ENCODE measurements at places on chromosomes 12 and 14. TPM values are rescaled to one million over a fixed set of nuclear protein-coding genes. Genes with fewer than 3 reads are reported as not detected.

DNA sequence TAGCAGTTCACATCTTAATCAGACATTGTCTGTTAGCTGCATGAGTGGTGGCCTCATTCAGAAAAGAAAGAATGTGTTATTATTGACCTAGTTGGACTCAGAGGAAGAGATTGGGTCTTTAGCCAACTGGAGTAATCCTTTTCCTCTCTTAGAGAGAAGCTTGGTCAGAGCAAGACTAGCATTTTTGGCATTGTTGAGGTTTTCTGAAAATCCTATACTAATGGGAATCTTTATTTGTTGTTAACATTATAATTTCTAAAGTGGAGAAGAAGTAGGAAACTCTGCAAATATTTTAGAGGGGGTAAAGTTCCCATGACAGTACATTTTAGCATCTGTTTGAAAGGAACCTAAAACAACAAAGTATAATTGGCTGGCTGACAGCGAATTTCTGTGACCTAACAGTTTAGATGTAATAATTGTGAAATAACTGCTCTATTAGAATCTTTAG is 9.7 kb downstream of the TOX4 start:
- peak; percentile 93 for DNase-seq

MOK gene
- 20.5 TPM for polyA plus RNA-seq

GRCh38 chr14:83764656-83765599 is 1765.0 kb upstream of the FLRT2 start:
- DNase-seq = peak; percentile 34

GRCh38 chr12:96989916-96990315 is 82.9 kb downstream of the NEDD1 start:
- DNase-seq = no peak

GRCh38 chr14:106578481-106578880 is 1052.1 kb downstream of the TMEM121 start:
- no peak for DNase-seq

DNA sequence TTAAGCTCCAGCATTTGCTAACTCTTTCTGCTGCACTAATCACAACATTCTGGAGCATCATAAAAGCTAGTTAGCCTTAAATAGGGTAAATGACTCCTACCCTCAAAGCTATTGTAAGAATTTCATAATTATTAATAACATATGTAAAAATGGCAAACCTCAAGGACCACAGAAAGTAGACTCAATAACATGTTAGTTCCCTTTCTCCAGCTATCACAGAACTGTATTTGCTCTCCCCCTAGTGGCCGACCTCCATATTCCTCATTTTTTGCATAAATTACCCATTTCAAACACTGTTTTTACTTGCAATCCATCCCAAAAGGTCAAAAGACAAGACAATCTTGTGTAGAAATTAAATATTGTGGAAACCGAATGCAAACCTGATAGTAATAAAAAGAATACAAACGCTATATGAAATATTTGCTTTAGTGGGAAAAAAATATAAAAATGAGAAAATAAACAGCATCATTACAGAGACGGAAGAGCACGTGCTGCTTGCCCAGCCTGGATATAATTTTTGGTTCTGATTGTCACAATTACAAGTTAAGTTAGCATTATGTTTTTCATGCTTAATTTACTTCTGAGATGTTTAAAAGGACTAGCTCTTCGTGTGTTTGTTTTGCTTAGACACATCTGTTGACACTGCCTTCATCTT is 97.9 kb downstream of the RERGL start:
- no peak for DNase-seq

DNA sequence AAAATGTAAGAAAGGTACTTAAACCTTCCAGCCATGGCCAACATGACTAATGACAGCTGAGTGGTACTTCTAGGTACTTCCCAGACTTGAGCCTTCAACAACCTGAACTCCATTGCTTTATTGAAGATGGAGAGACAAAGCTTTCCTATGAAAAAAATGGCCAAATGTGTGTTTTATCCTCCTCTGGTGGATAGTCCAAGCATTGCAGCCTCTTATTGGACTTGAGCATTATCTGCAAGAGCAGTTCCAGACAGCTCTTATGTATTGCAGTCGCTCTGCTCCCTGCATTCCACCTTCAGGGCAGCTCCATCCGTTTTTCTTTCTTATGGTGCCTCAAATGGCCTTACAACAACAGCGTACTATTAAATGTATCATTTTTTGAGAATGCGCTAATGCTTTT is 588.2 kb downstream of the NRXN3 start:
- no peak for DNase-seq

DIP2B gene
- 15.8 TPM for polyA plus RNA-seq

FOXG1 gene
- not detected for polyA plus RNA-seq

CHD8 gene
- polyA plus RNA-seq = 25.4 TPM

- DNase-seq = no peak
Measured at GRCh38 chr12:10207136-10207535, 5.5 kb upstream of the GABARAPL1 start.

TROAP gene
- polyA plus RNA-seq = 24.8 TPM

DNA sequence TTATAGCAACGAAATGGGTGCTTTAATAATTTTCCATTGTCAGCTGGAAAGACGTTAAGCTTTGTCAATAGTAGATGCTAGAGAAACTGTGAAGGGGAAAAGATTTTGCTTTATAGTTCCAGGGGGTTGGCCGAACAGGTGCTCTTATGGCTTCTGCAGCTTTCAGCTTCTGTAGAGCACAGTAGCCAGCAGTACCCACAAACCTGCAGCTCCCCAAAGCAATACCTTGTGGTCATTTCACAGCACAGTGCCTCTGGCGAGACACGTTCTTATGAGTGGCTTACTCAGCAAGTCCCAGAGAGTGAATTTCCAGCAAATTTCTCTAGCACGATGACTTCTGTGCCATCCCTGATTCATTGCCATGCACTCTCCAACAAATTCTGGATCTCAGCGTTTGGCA is 416.3 kb upstream of the ATP2B1 start:
- DNase-seq = no peak

GLS2 gene
- polyA plus RNA-seq = 0.13 TPM

VRTN gene
- not detected for polyA plus RNA-seq

MYF6 gene
- polyA plus RNA-seq = 0.06 TPM

- DNase-seq = no peak
Measured at GRCh38 chr14:58238252-58239243, 6.1 kb upstream of the PSMA3 start.

PTCSC3 gene
- polyA plus RNA-seq = not detected

- DNase-seq = no peak
Measured at GRCh38 chr14:60184146-60184904, 19.1 kb upstream of the DHRS7 start.

GRCh38 chr12:58745348-58746125 is 174.8 kb downstream of the LRIG3 start:
- DNase-seq = no peak

- no peak for DNase-seq
Measured at GRCh38 chr14:84657911-84658310, 872.0 kb upstream of the FLRT2 start.

DNA sequence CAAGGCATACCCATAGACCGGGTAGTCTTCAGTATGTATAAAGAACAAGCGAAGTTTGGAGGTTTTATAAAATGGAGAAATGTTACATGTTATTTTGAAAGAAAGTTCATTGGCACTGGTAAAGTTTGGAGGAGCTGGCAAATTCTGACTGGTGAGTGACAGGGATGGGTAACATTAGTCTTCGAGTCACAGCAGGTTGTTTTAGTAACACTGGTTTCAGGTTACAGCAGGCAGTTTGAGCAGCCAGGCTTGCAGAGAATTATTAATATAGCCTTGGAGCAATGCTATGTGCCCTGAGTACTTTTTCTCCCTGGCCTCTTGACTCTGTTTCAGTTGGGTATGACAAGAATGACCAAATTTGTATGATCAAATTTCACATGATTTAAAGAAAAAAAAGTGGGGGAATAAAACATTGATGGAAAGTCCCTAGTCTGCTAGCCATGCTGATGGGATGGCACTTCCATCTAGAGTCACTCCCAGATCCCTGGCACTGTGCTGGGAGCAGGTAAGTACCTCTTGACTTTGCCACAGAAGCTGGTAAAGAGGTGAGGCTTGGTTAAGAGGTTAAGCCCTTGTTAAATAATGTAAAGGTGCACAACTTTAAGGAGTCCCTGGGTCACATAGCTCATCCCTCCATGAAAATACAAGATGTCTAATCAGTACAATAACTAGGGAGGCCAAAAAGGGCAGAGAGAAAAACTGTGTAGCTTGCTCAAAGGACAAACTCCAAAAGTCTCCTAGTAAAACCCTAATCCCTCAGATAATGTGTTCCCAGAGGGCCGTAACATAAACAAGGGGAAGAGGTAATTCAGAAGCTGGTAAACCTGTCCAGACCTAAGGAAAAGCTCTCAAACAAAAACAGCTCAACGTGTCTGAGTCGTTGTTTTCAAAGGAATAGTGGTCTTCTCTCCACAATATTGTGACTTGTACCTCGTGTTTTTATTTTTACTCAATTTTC is 12.7 kb upstream of the SVOP start:
- no peak for DNase-seq

DNA sequence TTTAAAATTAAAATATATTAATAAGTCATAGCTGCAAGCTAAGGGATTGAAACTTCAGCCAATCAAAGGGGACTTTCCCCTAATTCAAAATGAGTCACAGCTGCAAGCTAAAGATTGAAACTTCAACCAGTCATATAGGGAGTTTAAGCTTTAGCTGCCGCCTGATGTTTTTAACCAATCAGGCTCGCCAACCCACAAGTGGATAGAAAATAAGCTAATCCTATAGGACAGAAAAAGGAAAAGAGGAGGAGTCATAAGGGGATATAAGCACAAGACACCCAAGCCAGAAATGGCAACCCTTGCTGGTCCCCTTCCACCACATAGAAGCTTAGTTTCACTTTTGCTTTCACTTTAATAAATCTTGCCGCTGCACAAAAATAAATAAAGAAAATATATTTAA is 1154.6 kb downstream of the GALC start:
- DNase-seq = no peak

DNA sequence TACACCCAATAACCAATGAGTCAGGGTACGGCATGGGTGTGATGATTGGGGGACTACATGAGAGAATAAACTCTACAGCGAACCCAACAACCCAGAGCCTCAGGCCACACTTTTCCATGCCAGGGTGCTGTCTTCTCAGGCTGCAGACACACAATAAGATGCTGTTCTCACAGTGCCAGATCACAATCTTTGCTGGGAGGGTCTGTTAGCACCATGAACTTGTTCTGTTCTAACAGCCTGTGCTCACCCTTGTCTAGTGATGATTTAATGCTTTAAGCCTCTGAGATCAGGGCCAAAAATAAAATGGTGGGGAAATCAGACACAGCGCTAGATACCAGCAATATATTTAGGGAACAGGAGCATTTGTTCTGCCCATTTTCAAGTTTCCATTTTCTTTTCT is 621.9 kb upstream of the TBX3 start:
- no peak for DNase-seq

RAD9B gene
- 0.33 TPM for polyA plus RNA-seq
